Karpas-422 (cell line): ENCODE measurements at places on chromosomes 4 and X. TPM values are rescaled to one million over a fixed set of nuclear protein-coding genes. Genes with fewer than 3 reads are reported as not detected.

DNA sequence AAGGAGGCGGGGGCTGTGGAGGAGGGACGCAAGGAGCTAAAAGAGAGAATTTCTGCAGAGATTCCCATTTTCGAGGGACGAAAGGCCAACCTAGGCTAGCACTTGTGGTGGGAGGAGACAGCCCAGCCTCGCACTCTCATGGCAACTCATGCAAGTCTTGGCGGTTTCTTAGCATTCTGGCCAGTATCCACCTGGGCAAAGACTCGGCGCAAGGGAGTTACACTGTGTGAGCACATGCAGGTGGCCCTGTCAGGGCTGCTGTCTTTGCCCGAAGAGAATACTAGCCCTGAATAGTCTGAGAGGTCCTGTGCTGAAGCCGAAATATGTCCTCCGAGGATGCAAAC lies 15.5 kb downstream of the MCF2 start:
- no peak for DNase-seq

- DNase-seq, result no peak
Observed at GRCh38 chr4:75698963-75699228, 25.5 kb upstream of the USO1 start.

DNA sequence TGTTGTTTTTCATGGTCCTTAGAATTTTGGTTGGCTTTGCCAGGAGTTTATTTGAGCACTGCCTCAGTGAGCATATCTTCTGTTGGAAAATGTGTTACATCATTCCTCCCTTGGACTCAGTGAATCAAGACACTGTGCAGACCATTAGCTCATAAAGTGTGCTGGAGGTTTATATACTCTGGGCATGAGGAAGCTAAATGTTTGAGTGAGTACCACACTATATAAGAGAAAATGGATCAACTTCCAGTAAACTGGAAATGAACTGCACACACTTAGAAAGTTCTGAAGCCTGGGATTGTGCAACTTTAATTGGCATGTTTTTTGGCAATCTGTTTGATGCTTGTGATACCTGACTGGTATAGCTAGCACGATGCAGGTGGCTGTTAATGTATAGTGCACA lies 75.9 kb downstream of the LIMCH1 start:
- no peak for DNase-seq

- no peak for DNase-seq
Observed at GRCh38 chr4:16253127-16253960, 27.1 kb upstream of the TAPT1 start.

DNA sequence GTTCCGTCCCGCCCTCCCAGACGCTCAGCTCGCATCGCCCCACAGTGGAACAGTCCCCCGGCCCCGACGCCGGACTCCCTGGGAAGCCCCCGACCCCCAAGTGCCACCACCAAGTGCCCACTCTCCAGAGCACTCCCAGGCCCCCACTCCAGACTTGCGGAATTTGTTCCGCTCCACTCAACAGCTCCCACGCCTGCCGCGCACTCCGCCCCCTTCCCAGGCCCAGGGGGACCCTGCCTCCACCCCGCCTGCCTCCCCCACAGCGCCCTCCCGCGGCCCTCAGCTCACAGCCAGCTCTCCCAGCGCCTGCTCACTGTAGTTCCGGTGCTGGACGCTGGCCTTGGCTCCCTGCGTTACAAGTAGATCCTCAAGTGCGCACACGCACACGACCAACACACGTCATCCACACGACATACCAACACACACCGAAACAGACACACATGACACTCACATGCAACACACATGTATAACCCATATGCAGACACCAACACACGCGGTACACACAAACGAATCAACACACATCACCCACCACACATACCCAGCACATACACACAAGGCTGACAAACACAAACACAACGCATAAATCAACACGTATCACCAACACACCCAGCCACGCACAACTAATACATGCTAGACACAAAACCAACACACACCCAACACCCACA lies 8.0 kb downstream of the MSX1 start:
- DNase-seq, result no peak

DNA sequence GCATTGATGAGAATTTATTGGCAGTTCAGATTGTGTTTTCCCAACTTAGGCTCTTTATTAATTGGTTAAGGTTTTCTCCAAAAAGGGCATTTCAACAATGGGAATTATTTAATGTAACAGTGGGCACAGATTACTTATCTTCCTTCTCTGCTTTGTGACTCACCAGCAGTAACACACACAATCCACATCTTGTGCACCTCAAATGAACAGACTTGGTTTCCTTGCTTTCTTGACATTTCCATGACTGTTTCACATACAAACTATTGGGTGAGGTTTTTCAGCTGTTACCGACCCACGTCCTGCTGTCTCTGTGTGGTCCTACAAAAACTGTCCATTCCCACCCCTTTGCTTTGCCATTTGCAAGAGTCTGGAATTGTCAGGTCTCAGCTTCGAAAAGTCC lies 38.1 kb downstream of the CCNI start:
- DNase-seq, result no peak

DNA sequence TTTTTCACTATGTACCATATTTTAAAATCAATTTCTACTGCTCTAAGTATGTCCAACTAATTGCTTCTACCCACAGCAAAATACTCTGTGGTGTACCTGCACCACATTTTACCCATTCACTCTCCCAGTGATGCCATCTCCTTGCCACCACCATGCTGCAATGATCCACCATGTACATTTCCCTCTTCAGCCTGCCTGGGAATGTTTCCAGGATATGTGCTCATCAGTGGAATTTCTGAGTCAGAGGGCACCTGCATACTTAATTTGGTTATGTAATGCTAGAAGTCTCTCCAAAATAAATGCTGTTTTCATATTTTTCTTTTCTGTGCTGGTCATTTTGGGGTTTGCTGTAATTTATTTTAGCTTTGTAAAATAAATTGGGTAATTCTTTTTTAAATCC lies 33.2 kb upstream of the OCIAD2 start:
- DNase-seq, result no peak

DNA sequence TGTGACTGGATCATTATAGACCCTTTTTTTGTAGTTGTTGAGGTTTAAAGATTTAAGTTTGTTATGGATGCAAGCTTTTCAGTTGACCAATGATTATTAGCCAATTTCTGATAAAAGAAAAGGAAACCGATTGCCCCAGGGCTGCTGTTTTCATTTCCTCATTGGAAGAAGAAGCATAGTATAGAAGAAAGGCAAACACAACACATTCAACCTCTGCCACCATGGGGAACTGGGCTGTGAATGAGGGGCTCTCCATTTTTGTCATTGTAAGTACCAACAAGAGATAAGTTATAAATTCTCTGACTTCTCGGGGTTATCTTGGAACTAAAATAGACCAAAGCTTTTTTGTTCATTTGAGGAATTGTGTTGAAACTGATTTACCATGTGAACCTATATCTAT lies at the start of gene CYBB:
Gene CYBB (plus strand): TSS at position 203 of the 400 bp plus-strand sequence. CDS start 19 bp downstream, at position 222.
- no peak for DNase-seq

GRCh38 chr4:54668014-54668611 lies 10.4 kb downstream of the KIT start:
- no peak for DNase-seq

GRCh38 chr4:13559413-13559812 lies 15.1 kb upstream of the NKX3-2 start:
- DNase-seq, result no peak

DNA sequence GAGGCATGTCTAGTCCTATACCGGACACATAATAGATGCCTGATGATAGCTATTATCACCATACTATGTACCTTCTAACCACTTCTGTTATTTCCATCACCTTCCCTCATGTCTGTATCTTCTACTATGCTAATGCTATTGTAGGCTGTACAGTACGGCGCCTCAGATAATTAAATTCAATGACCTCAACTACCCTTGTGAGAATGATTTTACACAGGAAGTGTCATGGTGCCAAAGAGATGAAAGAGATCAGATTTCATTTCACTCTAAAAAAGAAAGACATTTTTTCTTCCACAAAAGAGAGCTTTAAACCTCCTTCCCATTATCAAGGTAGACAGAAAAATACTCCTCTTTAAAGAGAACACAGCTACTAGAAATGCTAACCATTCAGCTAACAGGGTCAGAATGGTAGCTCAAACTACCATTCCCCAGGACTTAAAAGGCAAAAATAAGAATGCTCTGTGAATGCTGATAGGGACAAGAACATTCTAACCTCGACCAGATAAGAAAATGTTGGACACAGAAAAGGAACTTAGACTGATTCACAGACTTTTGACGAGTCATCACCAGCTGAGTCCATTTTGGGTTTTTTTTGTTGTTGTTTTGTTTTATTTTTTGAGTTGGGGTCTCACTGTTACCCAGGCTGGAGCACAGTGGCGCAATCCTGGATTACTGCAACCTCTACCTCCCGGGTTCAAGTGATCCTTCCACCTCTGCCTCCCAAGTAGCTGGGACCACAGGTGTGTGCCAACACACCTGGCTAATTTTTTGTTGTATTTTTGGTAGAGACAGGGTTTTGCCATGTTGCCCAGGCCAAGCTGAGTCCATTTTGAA lies 99.2 kb upstream of the RAPGEF2 start:
- DNase-seq, result no peak

DNA sequence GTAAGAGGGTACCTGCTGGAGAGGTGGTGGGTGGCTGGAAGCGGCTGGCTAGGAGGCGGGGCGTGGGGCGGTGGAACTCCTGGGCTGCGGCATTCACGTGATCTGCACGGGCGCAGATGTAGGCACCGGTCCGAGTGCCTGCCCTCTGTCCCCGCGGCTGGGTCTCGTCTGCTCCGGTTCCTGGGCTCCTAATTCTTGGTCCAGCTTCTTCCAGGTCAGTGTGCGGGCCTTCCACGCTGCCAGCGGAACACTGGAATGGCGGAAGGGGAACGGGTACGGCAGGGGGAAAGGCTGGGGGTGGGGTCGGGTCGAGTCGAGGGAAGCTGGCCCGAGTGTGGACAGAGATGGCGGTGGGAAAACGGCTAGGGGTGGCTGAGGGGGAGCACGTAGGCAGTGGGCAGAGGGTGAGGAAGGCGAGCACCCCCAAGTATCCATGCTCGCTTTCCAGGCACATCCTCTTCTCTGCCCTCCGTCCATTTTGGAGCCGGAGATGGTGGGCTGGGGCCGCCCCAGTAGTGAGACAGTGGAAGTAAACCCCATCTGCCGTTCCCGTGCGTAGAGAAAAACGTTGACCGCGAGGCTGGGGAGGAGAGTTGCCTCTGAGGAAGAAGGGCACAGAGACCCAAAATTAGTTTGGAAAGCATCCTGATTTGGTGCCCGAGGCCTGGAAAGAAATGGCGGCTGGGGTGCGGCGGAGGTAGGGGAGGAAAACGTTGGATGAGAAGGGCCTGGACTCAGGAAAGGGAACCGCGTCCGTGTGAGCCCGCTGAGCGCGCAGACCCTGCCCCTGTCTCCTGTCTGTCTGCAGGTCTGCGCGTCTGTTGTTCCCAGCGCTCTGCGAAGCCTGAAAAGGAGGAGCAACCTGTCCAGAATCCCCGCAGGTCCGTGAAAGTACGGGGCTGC lies at the start of gene TCEAL4:
Gene TCEAL4 (plus strand): TSS at position 105 of the 903 bp plus-strand sequence. CDS start 1,161 bp downstream, outside the sequence.
- peak; percentile 72 for DNase-seq

GRCh38 chr4:92678292-92678691 lies 374.5 kb downstream of the GRID2 start:
- no peak for DNase-seq

GRCh38 chrX:134625315-134625718 lies 33.0 kb downstream of the PLAC1 start:
- no peak for DNase-seq

GRCh38 chr4:161252520-161253141 lies 911.2 kb downstream of the FSTL5 start:
- peak; percentile 82 for DNase-seq

DNA sequence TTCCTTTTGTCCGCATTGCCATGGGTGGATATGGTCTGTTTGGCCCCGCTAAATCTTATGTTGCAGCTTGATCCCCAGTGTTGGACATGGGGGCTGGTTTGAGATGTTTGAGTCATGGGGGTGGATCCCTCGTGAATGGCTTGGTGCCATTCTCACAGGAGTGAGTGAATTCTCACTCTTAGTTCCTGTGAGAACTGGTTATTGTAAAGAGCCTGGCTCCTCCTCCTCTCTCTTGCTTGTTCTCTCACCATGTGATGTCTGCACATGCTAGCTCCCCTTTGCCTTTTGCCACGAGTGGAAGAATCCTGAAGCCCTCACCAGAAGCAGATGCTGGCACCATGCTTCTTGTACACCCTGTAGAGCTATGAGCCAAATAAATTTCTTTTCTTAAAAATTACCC lies 22.6 kb upstream of the STBD1 start:
- DNase-seq, result no peak

DNA sequence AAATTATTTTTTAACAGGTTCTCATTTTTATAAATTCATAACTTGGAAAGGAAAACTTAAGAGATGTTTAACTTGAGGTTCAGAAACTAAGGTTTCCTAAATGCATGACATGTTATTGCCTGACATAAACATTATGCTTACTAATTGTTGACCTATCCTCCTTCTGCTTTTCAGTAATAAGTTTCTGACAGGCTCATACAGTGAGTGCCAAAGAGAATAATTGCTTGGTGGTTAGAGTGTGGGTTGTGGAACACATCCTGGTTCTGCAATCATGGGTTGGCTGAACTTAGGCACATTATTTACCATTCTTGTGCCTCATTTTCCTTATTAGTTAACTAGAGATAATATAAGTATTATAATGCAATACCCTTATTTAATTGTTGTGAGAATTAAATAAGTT lies 56.5 kb downstream of the BMPR1B start:
- no peak for DNase-seq

DNA sequence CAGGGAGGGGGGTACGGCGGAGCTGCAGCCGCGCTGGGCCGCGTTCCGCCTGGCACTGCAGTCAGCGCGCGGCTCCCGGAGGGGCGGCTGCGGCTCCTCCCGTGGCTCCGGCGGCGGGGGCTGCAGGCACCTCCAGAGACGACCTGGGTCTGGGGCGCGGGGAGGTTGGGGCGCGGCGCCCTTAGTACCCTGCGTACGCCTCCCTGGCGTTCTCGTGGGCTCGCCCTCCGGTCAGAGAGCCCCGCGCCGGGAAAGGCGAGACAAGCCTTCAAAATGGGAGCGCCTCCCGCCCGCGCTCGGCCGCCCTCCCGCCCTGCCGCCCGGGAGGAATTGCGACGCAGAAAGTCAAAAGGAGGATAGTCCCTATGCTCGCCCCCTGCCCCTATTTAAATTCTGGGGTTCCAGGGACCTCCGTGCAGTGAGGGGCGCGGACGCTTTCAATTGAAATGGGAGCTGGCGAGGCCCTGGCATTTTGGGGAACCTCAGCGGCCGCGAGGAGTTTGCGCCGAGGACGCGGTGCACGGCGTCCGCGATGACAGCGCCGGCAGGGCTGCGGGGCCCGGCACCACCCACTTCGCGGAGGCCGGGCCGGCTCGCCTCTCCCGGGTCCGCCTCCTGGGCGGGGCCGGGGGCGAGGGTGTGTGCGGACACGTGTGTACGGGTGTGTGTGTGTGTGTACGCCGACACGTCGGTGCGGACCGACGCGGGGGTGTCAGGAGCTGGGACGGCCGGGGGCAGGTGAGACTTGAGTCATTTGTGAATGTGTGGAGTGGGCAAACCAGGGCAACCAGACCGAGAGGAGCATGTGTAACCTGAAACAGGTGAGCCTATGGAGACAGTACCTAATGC lies 544 bp downstream of the HERC3 start:
- peak; percentile 87 for DNase-seq

GRCh38 chr4:122053186-122053585 lies 98.9 kb upstream of the BLTP1 start:
- DNase-seq, result no peak

- DNase-seq, result no peak
Observed at GRCh38 chr4:153428941-153429475, 37.2 kb upstream of the TMEM131L start.

RTL5 gene
- 0.07 TPM in 1 of 2 replicates, not detected in the other for total RNA-seq

PPP4R3C gene
- not detected in 2 replicates for total RNA-seq

KLB gene
- not detected in 2 replicates for total RNA-seq

AKAP14 gene
- total RNA-seq, result not detected in 2 replicates

AFF2 gene
- total RNA-seq, result 80.7 and 231 TPM in 2 replicates

CABS1 gene
- not detected in 2 replicates for total RNA-seq

SMIM10 gene
- total RNA-seq, result not detected in 2 replicates

TLR1 gene
- total RNA-seq, result 36.0 and 103 TPM in 2 replicates

FANCB gene
- 10.0 and 22.4 TPM in 2 replicates for total RNA-seq

NEUROG2 gene
- total RNA-seq, result 5.1 and 9.6 TPM in 2 replicates
